GM19239 (cell line): ENCODE measurements at places on chromosomes 7 and 10.

- no peak for DNase-seq
Measured at GRCh38 chr7:43834463-43835251, 34.7 kb downstream of the MRPS24 start.

DNA sequence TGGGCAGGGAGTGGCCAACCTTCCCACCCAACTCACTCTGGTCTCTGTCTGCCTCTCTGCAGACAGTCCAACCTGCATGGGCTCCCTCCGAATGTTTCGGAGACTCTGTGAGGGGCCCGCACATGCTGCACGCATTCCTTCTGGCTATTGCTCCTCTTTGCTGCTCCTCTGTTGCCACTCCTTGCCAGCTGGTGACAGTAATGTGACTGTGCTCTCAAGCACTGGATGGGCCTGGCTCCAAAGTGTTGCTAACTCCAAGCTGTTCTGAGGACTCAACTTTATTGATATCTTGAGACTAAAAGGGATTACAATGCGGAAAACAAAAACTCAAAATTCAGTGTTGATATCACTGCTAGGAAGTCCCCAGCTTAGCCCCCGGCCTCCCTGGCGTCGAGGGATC lies 105.4 kb upstream of the KIF5B start:
- no peak for DNase-seq

DNA sequence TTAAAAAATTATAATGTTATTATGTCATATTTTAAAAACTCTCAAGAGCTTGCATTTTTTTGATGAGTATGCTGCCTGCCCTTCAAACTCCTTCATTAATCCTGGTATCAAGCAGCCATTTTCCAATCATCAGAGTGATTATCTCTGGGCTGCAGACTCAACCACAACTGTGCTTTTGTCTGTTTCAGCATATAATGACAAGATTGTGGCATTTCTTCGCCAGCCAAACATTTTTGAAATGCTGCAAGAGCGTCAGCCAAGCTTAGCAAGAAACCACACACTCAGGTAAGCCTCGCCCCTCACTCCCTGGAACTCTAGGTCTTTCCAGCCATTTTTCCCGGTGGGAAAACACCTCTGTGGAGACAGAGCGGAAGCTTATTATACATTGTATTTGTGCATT lies 90.0 kb upstream of the STK17A start:
- DNase-seq: no peak

DNA sequence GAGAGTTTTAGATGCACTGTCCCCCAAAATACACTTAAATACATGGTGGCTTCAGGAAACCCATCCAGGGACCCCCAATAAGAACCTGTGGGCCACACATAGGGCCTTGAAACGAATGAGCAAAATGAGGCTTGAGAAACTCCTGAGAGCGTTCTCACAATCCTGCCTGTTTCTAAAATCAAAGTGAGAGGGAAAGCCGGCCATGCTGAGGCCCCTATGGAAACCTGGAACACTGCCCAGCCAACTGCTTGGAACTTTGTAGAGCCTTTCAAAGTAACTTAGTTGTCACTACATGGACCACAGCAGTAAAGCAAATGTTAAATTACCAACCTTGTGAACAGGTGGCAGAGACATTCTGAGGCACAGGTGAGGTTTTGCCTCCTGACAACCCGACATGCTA lies 13.4 kb downstream of the SGMS1 start:
- DNase-seq: no peak
